ENCODE measurements at places on chromosomes 3 and 15.

- no peak for DNase-seq
Observed at GRCh38 chr3:71684046-71684756, 41.0 kb downstream of the EIF4E3 start.

GRCh38 chr3:195226445-195226844 lies 44.5 kb downstream of the XXYLT1 start:
- no peak for DNase-seq

DNA sequence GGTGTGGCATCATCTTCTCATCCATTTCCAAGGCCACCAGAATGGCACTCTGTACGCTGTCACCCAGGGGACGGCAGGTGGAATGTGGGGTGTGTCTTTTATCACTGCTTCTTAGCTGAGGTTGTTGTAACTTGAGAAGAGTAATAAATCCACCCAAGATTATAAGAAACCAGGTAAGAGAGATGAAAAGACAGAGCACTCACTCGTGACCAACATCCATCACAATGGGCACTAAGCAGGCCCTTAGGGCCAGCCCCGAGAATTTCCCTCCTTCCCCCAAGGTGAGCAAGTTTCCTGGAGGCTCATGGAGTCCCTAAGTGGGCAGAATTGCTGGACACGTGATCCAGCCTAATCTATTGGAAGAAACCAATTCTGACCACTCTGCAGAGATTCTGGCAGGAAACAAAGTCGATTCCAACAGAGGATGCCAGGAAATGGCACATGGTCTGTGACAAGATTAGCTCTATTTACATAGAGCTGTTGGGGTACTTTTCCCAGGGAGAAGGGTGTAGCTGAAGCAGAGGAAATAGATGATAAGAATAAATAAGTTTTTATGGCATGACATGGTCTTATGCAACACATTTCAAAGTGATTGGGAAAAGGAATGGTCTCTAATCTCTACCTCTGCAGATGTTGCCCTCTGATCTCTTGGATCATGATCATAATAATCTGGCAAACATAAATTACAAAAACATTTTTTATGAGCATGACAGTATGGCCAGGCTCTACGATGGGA lies 22.5 kb downstream of the SLC6A20 start:
- DNase-seq, result no peak

DNA sequence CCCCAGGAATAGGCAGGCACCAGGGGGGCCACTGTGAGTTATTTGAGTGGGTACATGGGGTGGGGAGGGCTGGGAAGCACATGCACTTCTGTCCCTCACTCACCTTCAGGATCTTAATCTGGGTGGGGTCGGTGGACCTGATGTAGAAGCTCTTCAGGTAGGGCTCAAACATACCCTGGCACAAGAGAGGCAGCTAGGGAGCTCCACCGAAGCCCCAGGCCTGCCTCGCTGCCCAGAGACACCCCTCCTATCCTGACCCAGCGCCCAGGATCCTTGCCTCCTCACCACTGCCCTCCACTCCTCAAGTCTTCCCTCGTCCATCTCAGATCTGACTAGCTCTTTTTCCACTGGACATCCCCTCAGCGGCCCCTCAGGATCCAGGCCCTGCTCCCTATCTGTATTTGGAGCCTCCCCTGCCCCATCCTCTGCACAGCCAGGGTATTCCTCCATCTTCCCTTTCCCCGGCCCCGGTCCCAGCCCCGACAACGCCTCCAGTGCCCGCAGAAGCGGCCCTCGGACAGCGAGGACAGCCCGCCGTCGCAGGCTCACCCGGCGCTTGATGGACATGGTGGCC lies 30.0 kb downstream of the AP3B2 start:
- no peak for DNase-seq

DNA sequence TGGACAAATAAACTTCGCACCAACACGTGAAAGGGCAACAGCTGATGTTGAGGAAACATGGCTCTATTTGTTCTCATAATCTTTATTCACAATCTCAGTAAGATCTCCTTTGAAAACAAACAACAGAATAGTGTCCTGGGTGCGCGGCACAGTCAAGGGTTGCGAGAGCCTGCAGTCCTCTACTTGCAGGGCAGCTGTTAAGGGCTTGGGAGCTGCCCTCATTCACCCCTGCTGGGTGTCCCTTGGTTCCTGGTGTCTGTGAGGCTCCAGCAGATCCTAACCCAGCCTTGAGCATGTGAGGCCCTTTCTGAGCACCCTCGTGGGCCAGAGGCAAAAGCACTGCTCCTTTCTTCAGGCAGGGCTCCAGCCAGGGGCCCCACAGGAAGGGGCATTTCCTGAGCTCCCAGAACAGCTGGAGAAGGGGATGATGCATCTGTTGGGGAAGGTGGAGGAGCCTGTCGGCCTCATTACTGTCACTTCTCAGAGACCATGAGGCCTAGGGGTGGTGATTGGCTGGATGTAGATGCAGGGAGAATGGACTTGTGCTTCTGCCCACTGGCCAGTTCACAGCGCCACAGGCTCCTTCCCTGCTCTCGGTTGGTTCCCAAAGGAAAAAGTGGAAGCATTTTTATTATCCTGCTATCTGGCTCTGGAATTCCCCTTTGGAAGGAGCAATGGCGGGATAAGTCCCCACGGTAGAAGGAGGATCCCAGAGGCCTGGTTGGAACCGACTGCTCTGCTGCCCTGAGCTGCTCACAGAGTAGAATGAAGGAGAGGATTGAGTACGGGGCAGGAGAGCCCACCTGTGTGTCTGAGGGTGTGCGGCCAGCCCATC lies 51.9 kb upstream of the KLF13 start:
- DNase-seq, result no peak

DNA sequence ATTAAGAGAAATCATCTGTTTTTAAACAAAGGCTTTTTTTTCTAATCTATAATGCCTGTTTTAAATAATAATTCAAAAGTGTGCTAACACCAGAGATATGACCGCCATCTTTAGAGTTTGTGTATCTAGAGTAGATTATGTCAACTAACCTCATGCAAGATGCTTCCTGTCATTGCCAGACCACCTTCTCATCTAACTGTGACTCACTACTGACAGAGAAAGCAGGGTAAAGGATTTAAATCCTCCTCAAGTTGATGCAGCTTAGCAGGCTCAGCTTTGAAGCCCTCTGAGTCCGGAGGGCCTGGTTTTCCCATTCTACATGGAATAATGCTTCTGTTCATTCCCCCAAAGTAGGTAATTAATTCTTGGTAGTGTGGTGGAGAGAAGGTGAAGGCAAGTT lies 108.5 kb downstream of the ECT2 start:
- DNase-seq, result no peak

DNA sequence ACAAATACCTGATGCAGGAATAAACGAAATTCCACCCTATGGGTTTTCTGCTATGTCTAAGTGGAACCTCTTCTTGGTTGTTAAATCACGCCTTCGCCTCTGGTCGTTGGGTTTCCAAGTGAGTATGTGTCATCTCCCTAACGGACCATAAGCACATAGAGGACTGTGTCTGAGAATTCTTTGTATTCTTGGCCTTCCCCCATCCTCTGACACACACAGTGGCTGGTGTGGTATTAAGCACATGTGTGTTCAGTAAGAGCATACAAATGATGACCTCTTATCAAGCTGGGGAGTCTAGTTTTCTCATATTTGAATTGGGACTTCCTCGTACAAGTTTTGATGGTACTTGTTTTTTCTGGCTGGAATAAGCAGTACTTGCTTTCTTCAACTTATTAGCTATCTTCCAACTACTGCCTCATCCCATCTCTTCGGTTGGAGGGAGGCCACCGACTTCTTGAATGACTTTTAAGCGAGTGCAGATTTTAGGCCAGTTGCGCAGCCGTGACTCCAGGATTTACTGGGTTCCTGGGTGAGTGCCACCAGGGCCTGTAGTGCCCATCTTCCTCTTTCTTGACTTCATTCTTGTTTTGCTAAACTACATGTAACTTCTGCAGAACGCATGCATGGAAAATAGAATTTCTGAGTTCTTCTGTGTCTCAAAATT lies 240.2 kb downstream of the ADAMTS17 start:
- no peak for DNase-seq

DNA sequence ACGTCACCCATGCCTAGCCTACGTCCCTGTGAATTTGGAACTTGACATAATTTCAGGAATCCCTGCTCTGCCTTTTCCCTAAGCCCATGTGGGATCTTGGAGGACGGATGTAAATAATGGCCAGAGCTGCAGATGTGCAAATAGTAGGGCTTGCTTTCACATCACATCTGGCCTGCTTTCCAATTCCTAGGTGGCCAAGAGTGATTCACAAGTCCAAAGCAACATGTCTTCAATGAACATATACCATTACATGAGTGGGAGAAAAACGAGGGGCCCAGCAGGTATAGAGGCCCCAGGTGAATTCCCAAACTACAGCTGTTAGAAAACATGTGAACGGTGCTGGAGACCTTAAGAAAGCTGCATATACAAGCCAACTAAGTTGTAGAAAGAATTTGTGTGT lies 214.6 kb downstream of the MAGI1 start:
- no peak for DNase-seq

DNA sequence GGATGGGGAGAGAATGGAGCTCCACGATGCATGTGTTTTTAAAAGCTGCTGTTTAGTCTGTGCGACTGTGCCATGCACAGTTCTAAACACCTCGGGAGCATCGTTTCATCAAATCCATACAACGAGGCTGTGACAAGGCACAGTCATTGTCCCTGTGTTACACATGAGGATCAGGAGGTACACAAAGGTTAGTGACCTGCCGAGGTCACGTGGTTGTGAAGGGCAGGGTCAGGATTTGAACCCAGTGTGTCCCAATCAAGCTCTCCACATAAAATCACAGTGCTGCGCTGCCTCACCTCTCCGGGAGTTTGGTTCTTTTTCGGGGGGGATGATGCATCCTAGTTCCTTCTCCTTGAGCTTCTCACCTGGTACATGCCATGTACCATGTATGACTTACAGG lies 18.7 kb upstream of the KIF23 start:
- no peak for DNase-seq

DNA sequence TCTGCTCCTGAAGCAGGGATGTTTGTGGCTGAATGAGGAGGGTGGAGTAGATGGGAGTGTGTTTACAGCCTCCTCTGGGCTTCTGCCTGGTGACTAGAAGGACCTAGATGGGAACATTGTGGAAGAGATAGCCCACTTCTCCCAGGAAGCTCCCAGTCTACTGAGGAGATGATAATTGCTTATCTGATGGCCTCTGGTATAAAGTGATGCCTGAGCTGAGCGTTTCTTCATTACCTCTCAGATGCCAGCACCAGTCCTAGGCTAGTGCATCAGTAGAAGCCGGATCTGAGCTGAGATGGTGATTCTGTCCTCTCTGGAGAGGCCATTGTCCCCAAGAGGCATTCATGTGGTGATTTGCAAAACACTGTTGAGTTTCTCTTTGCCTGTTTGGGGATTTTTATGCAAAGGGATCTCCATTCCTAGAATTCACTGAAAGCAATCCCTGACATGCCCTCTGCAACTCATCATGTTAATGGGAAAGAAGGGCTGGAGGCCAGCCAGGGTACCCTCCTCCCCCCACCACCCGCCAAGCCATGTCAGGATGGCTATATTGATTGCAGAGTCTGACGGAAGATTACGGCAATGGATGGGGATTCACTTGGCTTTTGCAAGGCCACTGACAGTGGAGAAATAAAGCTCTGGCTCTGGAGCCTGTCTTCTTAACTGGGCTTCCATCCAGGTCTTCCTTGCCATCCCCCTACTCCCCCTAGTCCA lies 166.4 kb upstream of the ROPN1 start:
- no peak for DNase-seq

DNA sequence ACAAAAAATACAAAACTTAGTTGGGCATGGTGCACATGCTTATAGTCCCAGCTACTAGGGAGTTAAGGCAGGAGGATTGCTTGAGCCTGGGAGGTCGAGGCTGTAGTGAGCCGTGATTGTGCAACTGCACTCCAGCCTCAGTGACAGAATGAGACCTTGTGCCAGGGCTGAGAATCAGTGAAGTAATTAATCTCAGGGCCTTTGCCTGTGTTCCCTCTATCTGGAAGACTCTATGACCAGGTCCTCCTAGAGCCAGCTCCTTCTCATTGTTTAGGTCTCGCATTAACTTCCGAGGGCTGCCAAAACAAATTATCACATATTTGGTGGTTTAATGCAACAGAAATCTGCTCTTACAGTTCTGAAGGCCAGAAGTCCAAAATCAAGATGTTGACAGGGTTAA lies 41.4 kb upstream of the FLNB start:
- DNase-seq, result no peak

DNA sequence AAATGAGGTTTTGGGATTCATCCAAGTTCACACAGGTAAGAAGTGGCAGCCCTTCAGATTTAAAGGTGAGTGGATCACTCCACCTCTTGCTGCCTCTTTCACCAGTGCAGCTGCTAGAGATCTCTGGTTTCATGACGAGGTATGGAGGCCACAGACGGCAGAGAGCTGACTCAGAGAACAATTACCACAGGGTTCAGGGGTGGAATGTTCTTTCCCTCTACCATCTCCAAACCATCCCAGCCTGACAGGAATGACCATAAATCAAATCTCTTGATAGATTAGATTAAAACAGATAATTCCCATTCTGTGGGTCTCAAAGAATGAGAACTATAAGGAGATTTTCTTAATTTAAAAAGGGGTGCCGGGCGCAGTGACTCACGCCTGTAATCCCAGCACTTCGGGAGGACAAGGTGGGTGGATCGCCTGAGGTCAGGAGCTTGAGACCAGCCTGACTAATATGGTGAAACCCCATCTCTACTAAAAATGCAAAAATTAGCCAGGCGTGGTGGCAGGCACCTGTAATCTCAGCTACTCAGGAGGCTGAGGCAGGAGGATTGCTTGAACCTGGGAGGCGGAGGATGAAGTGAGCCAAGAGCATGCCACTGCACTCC lies 174.2 kb upstream of the ATP11B start:
- DNase-seq, result no peak

DNA sequence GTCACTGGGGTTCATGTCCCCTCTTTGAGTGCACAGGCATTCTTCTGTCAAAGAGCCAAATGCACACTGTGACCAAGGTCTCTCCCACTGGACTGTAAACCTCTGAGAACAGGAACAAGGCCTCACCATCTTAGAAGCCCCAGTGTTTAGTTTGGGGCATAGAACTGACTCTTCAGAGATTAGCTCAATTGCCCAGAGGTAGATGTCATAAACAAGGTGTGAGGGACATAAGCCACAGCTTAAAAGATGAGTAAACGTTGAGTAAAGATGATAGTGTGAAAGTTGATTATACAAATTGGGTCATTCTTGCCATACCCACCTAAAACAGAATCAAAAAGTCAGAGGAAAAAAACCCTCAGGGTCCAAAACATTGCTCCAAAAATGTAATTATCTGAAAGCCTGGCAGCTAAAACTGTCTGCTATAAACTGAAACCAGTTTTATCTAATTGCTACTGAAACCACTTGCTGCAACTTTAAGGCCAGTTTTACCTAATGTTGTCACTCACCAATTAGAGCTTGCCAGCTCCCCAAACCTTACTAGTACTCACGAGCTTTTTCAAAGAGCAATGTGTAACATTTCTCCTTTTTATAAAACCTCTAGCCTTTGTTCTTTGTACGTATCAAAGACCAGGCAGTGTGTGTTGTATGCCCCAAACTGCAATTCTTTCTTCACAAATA lies 415.2 kb downstream of the RAP2B start:
- no peak for DNase-seq

- DNase-seq, result no peak
Observed at GRCh38 chr3:188819939-188820338, 351.8 kb upstream of the TPRG1 start.
